T-helper 2 cell (primary cell): ENCODE measurements at places on chromosomes 3 and 15.
A peak's percentile ranks its signal among the peaks of the same experiment; 100 is the strongest.

DNA sequence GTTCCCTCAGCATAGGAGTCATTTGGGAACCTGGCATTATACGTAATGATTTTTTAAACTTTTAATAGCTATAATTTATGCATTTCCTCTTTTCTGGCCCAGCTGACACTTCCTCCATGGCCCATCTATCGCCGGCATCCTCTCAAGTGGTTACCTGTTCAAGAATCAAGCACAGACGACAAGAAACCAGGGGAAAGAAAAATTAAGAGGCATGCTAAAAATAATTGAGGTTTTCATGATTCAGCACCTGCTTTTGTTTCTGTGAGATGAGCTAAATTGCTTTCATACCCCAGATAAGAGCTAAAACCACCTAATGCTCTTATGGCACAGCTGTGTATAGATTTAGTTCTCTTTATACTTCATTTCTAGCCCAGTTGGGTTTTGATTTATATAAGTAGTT lies 1.7 kb downstream of the SPCS1 start:
- no peak for DNase-seq

DNA sequence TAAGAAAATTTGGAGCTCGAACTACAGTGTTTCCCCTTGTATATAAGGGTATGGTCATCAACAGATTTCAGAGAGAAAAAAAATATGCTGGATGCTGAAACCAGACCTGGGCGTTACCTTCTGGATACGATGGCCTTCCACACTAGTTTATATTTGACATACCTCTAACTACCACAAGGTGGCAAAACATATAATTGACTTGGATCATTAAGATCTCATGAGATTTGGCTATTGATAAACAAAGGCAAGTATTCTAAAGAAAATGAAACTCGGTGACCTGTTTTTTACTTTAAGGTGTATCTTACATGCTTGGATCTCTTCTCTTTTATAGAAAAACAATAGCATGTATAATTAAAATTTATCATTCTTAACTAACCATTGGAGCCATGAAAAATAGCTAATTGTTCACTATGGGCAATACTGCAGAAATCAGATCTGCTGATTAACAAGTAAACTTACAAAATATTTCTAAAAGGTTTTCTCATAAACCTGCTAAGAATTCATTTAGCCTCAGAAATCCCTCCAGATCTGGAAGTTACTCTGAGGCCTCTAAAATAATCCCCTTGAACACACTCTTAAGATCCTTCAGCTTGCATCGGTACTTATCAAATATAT lies 300.6 kb upstream of the KCNH8 start:
- DNase-seq, result no peak

GRCh38 chr3:72571052-72571451 lies 277.2 kb downstream of the SHQ1 start:
- no peak for DNase-seq

GRCh38 chr3:183203670-183204069 lies 41.1 kb upstream of the LAMP3 start:
- no peak for DNase-seq

- no peak for DNase-seq
Measured at GRCh38 chr15:85681386-85681785, 113.3 kb downstream of the KLHL25 start.

DNA sequence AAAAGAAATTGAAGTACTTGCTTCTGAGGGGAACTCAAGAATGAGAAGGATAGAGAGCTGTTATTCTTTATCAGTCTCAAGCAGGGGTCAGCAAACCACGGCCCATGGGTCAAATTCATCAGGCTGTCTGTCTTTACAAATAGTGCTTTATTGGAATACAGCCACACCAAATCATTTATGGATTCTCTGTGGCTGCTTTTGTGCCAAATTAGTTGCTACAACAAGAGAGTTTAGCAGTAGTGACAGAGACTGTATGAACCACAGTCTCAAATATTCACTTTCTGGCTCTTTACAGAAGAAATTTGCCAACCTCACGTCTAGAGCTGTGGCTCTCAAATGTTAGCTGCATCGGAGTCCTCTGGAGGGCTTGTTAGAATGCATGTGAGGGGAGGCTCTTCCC lies 258.0 kb upstream of the RARB start:
- DNase-seq, result no peak

DNA sequence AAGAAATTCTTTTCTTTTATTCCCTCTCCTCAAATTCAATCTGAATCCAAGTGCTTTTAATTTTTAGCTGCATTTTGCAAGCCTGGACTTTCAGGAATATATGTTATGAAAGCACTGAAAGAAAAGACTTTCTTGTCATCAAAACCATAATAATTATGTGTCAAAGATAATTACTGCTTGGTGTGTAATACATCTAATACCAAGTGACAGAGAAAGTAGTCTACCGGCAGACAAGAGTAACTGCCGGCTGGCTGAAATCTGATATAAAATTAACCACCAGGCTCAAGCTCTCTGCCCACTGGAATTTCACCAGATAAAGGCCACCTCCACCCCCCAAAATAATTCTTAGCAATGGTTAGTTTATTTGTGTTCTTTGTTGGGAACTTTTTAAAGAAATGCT lies 220.9 kb upstream of the CDIN1 start:
- no peak for DNase-seq

DNA sequence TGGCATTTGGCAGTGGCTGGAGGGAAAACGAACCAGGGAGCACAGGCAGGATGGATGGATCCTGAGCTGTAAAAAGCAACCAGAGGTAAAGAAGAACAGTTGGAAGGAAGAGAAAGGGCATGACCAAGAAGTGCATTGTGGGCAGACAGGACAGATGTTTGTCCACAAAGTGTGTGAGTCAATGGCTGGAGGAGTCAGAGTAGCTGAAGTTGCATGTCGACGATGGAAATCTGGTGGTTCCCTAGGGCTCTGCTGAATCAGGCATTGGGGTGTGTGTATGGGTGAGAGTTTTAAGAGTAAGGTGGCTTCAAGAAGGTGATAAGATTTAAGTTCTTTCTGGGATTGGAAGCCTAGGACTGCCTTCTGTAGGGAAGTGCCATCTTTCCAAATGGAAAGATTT lies 214.0 kb upstream of the BHLHE40 start:
- no peak for DNase-seq

DNA sequence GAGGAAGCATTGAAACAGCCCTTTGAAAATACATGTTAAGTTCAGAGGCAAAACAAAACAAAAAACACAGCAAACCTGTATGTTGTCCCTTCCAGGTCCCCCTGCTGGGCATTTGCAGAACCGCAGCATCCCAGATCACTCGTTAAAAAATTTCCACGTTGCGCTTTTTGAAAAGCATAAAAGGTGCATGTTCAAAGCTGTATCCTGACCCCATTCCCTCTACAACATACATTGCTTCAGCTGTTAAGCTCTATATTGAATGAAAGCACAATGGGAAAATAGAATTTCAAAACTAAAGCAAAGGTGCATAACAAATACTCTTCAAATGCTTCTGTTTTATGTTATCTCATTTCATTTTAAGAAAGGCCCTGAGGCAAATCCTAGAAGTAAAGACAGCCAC lies 328.3 kb downstream of the THSD4 start:
- DNase-seq, result peak; percentile 5

GRCh38 chr3:5187920-5188418 lies 462 bp downstream of the EDEM1 start:
- DNase-seq, result peak; percentile 29

GRCh38 chr15:57451555-57451954 lies 75.2 kb downstream of the CGNL1 start:
- no peak for DNase-seq

- no peak for DNase-seq
Measured at GRCh38 chr3:11438646-11439045, 166.4 kb downstream of the ATG7 start.

DNA sequence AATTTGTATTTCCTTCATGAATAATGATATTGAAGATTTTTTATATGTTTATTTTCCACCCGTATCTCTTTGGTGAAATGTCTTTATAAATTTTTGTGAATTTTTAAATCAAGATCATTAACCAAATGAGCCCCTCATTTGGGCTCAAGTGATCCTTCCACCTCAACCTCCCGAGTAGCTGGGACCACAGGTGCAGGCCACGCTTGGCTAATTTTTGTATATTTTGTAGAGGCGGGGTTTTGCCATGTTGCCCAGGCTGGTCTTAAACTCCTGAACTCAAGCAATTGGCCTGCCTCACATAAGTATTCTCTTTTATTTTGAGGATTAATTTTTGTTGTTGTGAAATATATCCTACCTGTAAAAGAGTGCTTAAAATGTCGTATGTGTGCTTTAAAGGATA lies 4.9 kb downstream of the BBS4 start:
- DNase-seq, result no peak

GRCh38 chr3:23810343-23811184 lies 4.8 kb downstream of the UBE2E1 start:
- peak; percentile 23 for DNase-seq

DNA sequence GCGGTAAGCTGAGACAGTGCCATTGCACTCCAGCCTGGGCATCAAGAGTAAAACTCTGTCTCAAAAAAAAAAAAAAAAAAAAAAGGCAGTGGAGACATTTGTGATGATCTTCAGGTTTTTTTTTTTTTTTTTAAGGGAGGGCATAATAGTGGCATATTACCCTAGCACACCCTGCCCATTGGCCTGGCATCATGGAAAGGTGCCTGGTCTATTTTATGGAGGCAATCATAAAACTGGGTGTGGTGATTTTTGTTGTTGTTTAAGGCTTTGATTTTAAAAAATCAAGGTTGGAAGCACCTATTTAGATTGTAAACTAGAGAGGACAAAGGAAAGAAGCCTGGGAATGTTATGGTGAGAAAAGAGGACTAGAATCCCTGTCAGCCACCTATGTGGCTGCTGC lies 6.0 kb downstream of the IQGAP1 start:
- no peak for DNase-seq

DNA sequence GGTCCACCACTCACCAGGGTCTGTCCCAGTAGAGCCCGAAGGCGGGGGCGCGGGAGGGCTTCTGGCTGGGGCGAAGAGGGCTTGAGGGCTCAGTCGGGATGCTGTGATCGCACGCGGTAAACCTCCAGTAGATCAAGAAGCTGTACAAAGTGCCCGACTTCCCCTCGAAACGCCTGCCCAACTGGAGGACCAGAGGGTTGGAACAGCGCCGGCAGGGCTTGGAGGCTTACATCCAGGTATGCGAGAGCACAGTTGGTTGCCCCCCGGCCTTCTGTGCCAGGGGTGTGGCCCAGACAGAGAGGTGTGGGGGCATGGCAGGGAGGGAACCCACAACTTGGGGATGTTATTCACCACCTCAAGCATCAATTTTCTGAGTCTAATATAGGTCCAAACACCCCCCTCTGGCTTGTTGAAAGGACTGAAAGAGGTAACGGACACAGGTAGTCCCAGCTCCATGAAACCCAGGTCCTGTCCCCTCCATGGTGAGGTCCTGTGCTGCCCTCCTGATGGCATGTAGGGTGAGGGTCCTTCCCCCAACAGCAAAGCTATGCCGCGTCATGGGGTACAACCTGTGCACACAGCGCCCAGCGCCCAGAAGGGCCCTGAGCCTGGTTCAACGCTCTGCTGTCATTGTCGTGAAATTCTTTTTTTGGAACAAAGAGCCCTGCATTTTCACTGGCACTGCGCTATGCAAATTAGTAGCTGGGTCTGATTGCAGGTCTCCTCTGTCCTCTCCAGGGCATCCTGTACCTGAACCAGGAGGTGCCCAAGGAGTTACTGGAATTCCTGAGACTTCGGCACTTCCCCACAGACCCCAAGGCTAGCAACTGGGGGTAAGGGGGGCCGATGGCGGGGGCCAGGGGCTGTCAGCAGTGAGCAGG lies 1.2 kb downstream of the SNX22 start:
- DNase-seq, result no peak

- DNase-seq, result no peak
Measured at GRCh38 chr15:68017201-68017600, 36.9 kb upstream of the PIAS1 start.

GRCh38 chr15:84816694-84817465 lies at the start of gene ALPK3:
TSS of gene ALPK3 (plus strand) at chr15:84817356. CDS start at chr15:84817453, 97 bp downstream.
- no peak for DNase-seq

DNA sequence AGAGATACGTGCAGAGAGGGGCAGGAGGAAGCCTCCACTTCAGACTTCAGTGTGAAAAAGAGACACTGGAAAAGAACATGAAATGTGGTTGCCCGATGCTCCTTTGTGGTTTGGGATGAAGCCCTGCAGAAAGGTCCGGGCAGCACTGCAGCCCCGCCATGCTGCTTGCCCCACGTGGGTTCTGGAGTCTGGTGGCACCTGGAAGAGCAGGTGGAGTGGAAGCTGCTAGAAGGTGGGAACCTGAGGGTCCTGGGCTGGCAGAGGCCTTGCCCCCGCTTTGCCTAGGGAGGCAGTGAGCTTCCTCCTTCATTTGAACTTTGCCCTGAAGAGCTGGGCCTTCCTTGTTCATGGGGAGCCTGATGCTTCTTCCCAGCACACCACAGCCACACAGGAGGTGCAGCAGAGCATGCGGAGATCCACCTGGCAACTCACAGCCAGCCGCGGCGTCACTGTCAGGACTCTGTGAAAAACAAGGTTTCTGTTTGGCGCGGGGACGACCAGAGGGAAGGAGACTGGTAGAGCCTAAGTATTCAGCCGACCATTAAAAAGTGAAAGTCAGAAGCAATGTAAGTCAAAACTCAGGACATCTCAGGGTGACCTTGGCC lies 59.0 kb downstream of the APBA2 start:
- no peak for DNase-seq

GRCh38 chr3:126202276-126202675 lies 21.9 kb upstream of the ALDH1L1 start:
- no peak for DNase-seq

GRCh38 chr15:40249477-40250303 lies 10.8 kb downstream of the PAK6 start:
- DNase-seq, result no peak

DNA sequence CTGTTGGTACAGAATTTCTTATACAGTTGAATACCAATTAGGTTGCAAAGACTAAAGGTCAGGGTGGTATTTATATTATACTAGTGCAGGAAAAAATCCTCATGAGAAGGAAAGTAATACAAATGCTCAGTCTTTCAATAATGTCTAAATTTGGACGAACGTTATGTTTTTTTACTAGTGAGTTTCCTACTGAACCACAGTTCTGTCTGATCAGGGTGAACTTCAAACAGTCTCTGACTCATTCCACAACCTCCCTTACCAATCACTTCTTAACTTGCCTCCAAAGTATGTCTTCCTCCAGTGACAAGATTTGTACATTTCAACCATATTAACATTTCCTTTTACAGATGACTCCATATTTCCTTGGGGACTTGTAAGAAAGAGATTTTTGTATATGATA lies 3.4 kb downstream of the TMEM212 start:
- peak; percentile 91 for DNase-seq

GRCh38 chr3:189513281-189514117 lies 117.7 kb upstream of the TP63 start:
- no peak for DNase-seq
